CD4-positive, alpha-beta memory T cell (primary cell): ENCODE measurements at places on chromosomes 7 and 10. TPM values are rescaled to one million over a fixed set of nuclear protein-coding genes. Genes with fewer than 3 reads are reported as not detected.

The SPDYE2B gene
- not detected for total RNA-seq

The SPDYE9 gene
- not detected for total RNA-seq

The MYL10 gene
- total RNA-seq, result not detected

The ANKRD26 gene
- total RNA-seq, result 11.6 TPM

The PTPRN2 gene
- 1.8 TPM for total RNA-seq

The AKR1C2 gene
- total RNA-seq, result not detected

DNA sequence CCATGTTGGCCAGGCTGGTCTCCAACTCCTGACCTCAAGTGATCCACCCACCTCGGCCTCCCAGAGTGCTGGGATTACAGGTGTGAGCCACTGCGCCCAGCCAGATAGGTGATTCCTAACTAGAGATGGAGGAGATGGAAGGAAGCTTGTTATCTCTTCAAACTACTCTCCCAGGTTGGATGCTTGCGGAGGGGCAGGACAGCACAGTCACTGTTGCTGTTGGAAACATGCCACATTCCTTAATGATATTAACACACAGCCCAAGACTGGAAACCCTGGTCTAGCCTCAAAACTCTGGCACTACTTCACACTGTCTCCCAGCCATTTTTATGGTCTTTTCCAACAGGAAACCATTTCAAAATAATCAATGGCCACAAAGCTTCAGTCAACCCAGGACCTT, 468.8 kb upstream of the NRP1 start:
- no peak for DNase-seq

DNA sequence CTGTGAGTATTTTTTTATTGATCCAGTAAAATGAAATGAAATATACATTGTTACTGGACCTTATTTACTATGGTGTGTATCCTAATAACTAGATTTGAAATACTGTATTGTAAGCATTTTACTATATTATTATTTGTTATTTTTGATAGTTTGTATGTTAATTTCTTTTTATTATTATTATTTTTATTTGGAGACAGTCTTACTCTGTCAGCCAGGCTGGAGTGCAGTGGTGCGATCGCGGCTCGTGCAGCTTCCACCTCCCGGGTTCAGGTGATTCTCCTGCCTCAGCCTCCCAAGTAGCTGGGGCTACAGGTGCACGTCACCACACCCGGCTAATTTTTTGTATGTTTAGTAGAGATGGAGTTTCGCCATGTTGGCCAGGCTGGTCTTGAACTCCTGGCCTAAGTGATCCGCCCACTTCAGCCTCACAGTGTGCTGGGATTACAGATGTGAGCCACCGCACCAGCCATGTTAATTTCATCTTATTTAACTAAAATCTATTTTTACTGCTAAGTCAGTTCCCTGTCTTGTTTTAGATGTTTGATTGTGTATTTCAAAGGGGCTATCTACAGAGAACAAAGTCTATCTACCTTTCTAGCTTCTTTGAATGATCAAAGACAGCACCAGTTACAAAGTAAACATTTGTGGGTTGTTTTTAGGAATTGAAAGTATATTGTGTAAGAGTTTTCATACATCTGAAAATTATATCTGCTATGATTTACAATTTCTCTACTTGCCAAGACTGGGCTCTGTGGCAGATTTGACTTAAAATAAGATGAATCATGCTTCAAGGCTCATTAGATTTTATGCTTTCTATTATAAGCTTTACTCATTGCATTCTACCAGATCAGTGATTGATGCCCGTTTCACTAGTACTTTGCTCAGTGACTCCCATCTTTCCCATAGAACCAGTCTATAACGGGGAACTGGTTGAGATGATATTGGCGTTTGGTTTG, 41.6 kb downstream of the CDC123 start:
- no peak for DNase-seq

GRCh38 chr7:84697506-84697905, 489.4 kb downstream of the SEMA3D start:
- DNase-seq, result no peak

GRCh38 chr7:81361769-81362312, 408.0 kb downstream of the HGF start:
- no peak for DNase-seq

DNA sequence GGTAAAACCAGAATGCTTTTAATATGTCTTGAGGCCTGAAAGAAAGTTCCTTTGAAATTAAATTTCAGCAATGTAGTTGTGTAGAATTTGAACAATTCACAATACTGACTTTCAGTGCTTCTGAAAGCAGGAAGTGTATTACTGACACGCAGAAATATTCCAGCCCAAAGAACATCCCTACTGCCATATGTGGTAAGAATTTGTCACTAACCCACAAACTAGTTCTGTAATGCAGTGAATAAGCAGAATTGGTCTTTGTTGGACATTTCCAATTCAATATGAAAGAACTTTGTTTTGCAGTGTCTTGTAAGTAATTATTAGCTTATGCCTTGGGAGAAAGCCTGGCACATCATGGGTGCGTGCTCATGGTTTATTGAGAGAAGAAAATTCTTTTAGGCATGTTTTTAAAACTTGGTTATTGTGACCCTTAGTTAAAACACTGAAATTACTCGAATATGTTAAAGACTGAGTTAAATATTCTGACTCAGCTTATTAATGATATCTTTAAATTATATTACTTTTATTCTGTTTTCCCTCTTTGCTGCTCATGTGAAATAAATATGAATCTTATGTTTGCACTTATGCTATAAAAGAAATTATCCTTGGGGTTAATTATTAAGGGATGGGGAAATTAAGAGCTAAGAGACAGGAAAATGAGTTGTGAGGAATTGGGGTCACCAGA, 33.4 kb downstream of the PTPN12 start:
- no peak for DNase-seq

DNA sequence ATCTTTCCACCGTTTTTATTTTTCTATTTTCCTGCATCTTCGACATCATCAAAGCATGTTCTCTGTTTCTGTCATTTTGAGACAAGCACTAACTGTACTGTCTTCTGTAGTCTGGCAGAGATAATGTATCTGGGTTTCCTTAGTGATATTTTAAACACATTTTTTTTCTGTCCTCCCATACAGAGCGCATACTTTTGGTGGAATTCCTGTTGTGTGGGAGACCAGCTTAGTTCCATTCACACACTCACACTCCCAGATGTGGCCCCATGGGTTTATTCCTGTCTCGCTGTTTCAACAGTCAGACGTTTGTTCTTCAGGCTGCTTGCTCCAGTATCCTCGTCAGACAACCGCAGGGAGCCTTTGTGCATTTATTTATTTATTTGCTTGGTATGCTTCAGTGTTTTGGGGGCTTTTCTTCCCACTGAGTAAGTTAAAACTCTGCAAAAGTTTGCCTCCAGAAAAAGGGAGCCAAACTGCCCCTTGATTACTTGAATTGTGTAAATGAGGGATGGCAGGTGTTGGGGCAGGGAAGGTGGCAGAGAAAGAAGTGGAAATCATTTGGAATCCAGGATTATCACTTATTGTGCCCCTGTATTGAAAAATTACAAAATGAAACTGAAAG, 456.8 kb upstream of the KLF6 start:
- no peak for DNase-seq

DNA sequence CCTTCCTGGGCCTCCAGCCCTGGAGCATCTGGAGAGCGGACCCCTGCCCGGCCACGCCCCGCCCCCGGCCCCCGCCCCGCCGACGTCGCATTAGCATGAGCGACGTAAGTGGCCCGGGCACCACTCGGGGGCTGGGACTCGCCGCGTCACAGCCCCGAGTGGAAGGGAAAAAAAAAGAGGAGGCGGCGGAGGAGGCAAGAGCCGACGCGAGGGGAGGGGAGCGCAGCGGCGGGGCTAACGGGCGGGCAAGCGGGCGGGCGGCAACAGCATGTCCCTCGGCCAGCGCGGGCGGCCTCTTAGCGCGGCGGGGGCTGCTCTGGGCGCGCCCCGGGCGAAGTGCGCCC, at the start of gene SLC18A3:
Gene SLC18A3, plus strand, starts transcription at position 197 of the 344 bp plus-strand sequence. CDS start 431 bp downstream, outside the sequence.
- no peak for DNase-seq

DNA sequence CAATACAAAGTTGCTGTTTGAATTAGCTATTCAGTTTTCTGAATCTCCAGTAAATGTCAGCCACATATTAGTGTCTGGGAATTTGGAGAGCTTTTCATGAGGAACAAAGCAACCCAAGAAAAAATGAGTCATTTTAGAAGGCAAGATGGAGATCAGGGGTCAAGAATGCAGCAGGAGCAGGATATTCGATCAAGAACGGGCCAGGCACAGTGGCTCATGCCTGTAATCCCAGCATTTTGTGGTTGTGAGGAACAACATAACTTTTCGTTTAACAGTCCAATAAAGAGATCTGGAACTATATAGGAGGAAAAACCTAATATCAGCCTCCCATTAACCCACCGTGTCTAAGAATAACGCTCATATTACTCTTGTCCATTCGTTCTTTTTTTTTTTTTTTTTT, 600.5 kb downstream of the MAGI2 start:
- no peak for DNase-seq

- peak; percentile 55 for DNase-seq
Measured at GRCh38 chr10:6678211-6678803, 98.2 kb upstream of the PRKCQ start.

DNA sequence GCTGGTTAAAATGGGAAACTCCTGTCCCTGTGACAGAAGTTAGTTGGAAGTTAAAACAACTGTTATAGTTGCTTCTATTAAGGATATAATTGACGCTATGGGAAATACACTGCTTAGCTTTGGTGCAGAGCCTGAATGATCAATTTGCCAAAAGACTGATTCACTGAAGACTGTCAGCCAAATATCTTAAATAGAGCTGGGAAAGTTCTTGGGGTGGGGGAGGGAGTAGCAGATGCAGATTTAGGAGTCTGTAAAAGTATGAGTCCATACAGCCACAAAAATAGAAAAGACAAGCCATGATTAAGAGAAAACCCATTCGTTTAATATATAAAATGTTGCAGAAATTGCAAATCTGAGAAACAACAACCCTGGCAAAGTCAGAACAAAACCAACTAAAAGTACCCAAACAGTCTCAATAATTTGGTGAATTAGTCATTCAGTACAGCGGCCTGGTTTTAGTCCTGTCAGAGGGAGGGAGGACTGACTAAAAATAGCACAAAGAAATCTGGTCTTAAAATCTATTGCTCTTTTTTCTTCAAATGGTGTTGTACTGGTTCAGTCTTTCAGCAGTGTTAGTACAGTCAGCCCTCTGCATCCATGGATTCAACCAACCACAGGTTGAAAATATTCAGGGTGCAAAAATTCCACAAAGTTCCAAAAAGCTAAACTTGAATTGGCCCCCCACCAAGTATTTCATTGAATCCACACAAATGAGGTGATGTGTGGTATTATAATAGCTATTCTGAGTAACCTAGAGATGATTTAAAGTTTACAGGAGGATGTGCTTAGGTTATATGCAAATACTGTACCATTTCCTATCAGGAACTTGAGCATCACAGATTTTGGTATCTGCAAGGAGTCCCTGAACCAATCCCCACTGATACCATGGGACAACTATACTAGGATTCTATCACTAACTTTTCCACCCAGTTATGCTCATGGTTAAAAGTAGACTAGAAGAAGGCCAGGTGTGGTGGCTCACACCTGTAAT, 30.0 kb downstream of the STK17A start:
- no peak for DNase-seq

DNA sequence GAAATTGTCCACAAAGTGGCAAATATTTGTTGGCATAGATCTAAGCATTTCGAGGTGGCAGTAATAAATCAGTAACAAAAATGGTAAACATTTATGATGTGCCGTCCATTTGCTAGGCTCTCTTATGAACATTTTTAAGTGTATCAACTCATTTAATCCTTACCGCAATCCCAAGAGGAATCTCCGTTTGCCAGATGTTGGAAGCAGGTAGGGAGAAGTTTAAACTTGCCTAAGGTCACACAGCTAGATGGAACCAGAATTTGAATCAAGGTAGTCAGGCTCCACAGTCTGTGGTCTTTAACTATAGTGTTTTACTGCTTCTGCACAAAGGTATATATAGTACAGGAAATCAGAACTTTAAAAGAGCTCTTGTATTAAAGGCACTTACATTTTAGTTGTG, 2.6 kb downstream of the MKLN1 start:
- DNase-seq, result no peak

- peak; percentile 76 for DNase-seq
Measured at GRCh38 chr10:35642035-35642792, at the start of gene FZD8. TSS of gene FZD8 (minus strand) at chr10:35642296. CDS start at chr10:35641429, 867 bp downstream.

- no peak for DNase-seq
Measured at GRCh38 chr7:106999023-106999422, 45.5 kb upstream of the PRKAR2B start.
